ENCODE measurements at places on chromosomes 6 and 20. TPM values are rescaled to one million over a fixed set of nuclear protein-coding genes. Genes with fewer than 3 reads are reported as not detected.

The GNAS-AS1 gene
- total RNA-seq = 1.0 TPM

GRCh38 chr6:10269814-10270472 is 144.9 kb downstream of the TFAP2A start:
- H3K4me1 ChIP-seq = no peaks in the 10 kb centered on the region
- H3K36me3 ChIP-seq = no peaks in the 10 kb centered on the region
- H3K27ac ChIP-seq = no peak overlapping the region

GRCh38 chr6:90595854-90596253 is 9.0 kb upstream of the MAP3K7 start:
- no peak overlapping the region for H3K27ac ChIP-seq
- no peak for DNase-seq
- H3K27me3 ChIP-seq = peaks cover 41% of the 10 kb centered on the region
- H3K4me1 ChIP-seq = no peaks in the 10 kb centered on the region
- H3K4me3 ChIP-seq = no peak overlapping the region

The SLC17A1 gene
- total RNA-seq = not detected

DNA sequence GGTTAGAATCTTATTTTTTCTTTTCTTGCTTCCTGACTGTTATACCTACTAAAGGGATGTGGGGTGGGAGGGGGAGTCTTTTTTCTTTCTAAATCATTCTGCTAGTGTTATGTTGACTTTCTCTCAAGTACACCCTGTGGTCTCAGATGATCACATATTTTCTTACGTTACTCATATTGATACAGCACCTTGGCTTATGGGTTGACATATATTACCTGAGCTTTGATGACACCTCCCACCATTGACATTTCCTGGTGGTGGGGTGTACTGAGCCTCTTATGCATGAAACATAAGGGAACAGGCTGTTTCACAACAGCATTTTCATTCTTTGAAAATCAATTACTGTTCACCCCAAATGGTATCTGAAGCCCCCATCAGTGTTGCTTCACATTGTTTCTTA is 169.8 kb downstream of the MMS22L start:
- H3K27me3 ChIP-seq = no peaks in the 10 kb centered on the region
- peak; percentile 49 for DNase-seq
- H3K4me3 ChIP-seq = no peak overlapping the region
- peaks cover 53% of the 10 kb centered on the region for H3K4me1 ChIP-seq
- peaks cover 35% of the 10 kb centered on the region for H3K36me3 ChIP-seq

The RMND1 gene
- total RNA-seq = 28.4 TPM

The PRR18 gene
- 0.08 TPM for total RNA-seq

GRCh38 chr6:31403283-31404060 is at the start of gene MICA:
Gene MICA (plus strand): TSS chr6:31403595. CDS start chr6:31403633, 38 bp downstream.
- peak within 1 kb of the TSS; percentile 84 for H3K4me3 ChIP-seq
- peak; percentile 76 for DNase-seq
- H3K4me1 ChIP-seq = peaks cover 64% of the 10 kb centered on the region
- H3K27ac ChIP-seq = peak within 1 kb of the TSS; percentile 70

GRCh38 chr6:109239160-109239559 is 143.1 kb downstream of the CD164 start:
- H3K27me3 ChIP-seq = no peaks in the 10 kb centered on the region
- DNase-seq = no peak
- no peak overlapping the region for H3K27ac ChIP-seq
- no peaks in the 10 kb centered on the region for H3K36me3 ChIP-seq
- H3K4me3 ChIP-seq = no peak overlapping the region

- H3K27ac ChIP-seq = no peak overlapping the region
- H3K4me1 ChIP-seq = no peaks in the 10 kb centered on the region
- H3K27me3 ChIP-seq = peaks cover 4% of the 10 kb centered on the region
Observed at GRCh38 chr6:39702265-39702664, 22.9 kb downstream of the KIF6 start.

All from activated naive CD8-positive, alpha-beta T cell treated with anti-CD3 and anti-CD28 coated beads for 36 hours (primary cell).